ENCODE measurements at places on chromosomes 4 and X.

GRCh38 chr4:138972956-138973801 is 42.4 kb upstream of the NOCT start:
- H3K27ac ChIP-seq, result no peak overlapping the region
- no peaks in the 10 kb centered on the region for H3K27me3 ChIP-seq
- DNase-seq, result no peak
- H3K4me3 ChIP-seq, result no peak overlapping the region

GRCh38 chr4:53579826-53580225 is 11.5 kb downstream of the LNX1 start:
- no peak overlapping the region for H3K4me3 ChIP-seq
- no peak for DNase-seq
- H3K36me3 ChIP-seq, result no peaks in the 10 kb centered on the region
- H3K27ac ChIP-seq, result no peak overlapping the region
- H3K27me3 ChIP-seq, result no peaks in the 10 kb centered on the region
- H3K4me1 ChIP-seq, result no peaks in the 10 kb centered on the region

DNA sequence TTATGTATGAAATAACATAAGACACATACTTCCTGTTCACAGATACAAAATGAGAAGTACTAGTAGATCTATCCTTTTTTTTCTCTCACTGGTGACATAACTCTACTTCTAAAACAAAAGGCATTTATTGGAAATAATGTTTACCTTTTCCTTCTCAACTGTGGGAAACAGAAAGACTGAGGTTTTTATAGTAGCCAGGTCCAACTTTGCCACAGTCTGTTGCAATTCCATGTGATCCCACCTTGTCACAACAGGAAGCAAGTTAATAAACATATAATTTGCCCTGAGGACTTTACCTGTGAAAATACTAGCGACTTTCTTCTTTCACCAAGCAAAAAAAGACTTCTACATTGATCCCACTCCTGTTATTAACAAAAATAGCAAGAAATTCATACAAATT is 475.8 kb downstream of the PDGFC start:
- no peaks in the 10 kb centered on the region for H3K4me1 ChIP-seq
- no peak overlapping the region for H3K4me3 ChIP-seq
- H3K27me3 ChIP-seq, result no peaks in the 10 kb centered on the region
- no peak for DNase-seq

DNA sequence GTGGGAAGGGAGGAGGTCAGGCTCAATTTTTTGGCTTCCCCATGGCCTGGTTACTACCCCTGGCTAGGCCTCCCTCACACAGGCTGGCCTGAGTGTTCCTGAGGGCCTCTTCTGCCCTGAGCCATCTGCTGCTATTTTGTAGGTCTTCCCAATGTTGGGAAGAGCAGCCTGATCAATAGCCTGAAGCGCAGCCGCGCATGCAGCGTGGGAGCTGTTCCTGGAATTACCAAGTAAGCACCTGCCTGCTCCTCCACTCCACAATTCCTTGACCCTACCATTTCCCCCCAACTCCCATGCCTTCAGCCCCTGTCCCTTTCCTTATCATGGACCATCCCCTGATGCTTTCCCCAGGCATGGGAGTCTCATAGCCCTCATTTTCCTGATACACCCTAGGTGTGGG is 20.8 kb downstream of the GNL3L start:
- H3K36me3 ChIP-seq, result no peaks in the 10 kb centered on the region
- DNase-seq, result no peak
- no peaks in the 10 kb centered on the region for H3K27me3 ChIP-seq
- H3K4me1 ChIP-seq, result no peaks in the 10 kb centered on the region

DNA sequence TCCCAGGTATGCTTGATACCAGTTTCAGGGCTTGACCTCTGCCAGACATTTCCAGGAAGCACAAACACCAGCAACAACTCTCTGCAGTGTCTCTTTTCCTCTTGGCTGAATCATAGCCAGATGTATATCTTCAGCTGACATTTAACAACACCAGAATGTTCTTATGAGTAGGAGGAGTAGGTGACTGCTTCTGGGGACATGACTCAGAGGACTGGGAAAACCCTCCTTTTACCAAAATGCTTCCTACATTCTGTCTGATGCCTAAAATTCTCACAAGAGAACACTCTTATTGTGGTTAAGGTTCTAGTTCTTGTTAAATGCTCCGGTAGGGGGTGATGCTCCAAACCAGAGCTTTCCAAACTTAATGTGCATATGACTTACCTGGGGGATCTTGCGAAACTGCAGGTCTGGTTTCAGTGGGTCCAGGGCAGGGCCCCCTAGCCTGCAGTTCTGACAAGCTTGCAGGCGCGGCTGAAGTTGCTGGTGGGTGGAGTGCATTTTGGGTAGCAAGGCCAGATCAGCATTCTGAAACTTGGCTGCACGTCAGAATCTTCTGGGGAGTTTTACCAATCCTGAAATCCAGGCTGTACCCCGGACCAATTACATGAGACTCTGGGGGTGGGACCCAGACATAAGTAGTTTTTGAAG is 329.3 kb upstream of the RPS6KA3 start:
- no peak overlapping the region for H3K4me3 ChIP-seq
- H3K4me1 ChIP-seq, result no peaks in the 10 kb centered on the region
- no peaks in the 10 kb centered on the region for H3K27me3 ChIP-seq
- H3K36me3 ChIP-seq, result no peaks in the 10 kb centered on the region

All from uterus (tissue), 4 donors.